Fibroblast of skin of right biceps (primary cell): ENCODE measurements at places on chromosomes 6 and 20.

DNA sequence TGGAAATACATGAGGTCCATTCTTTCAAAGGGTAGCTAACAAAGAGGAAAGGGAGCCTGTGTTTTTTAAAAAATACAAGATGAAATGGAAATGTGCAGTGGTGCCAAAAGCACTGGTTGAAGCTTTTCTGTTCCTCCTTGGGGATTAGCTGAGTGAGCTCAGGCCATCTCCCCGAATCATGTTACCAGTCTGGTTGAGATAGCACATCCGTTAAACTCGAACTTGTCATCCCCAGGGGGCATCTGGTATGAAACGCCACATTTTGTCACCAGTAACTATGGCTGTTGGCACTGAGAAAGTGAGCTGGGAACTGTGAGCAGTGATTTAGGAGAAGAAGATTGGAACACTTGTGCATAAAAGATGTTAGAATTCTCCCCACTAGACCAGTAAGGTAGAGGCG, 196.2 kb downstream of the SAMD5 start:
- no peak for DNase-seq

DNA sequence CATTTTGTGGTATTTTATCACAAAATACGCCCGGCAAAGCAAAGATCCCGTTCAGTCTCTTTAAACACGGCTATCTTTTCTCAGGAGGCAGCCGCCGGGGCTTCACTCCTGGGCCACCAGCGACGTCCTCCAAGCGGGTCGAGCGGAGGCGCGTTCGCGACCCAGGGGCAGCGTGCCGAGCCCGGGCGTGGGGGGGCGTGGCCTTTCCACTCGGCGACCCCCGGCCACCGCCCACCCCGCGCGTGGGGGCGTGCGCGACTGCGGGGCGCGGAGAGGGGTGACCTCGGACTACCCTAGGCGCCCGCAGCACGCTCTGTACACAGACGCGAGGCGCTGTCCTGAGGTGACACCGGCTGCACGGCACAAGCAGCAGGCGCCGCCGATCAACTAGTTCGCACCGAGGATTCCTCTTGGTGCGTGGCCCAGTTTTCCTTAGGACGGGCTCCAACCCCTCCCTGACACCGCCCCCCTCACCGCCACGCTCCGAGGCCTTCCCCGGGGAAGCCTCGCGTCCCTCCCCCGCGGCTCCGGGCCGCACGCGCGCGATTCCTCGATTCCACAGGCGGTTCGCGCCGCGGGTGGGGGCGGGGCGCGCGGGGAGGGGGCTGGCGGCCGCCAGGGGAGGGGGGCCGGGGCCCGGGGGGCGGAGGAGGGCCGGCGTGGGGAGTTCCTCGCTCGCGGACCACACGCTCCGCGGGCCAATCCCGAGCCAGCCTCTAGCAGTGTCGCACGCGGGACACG, 1.1 kb upstream of the JARID2 start:
- peak; percentile 77 for DNase-seq

DNA sequence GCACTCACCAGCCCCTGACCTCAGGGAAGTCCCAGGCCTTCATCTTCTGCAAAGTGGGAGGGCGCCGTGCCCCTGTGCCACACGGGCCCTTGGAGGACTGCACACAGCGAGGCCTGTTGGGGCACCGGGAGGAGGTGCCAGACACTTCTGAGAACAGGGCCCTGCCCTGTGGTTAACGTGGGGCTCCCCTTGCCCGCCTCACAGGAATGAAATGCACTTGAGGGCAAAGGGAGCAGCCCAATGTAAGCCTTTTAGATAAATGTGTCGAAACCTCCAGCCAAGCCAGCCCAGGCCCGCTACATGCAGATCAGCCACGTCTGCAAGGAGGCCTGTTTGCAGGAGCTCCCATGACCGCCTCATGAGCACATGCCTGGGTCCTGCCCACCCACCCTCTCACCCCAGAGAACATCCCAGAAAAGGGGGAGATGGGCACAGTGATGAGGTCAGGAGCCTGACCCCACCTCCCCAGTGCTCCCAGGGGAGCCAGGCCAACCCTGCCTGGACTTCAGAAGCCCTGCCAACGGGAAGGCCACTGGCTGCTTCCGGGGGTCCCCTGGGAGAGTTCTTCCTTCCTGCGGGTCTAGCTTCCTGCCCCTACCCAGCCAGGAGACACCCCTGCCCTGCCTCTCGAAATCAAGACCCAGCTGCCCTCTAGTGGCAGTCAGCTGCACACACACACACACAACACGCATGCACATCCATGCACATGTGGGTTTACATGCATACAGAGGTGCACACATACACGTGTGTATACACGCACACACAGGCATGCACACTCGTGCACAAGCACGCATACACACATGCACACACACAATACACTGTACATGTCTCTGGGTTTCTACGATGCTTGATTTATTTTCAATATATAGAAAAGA, 178.7 kb downstream of the TAF4 start:
- DNase-seq, result peak; percentile 50

DNA sequence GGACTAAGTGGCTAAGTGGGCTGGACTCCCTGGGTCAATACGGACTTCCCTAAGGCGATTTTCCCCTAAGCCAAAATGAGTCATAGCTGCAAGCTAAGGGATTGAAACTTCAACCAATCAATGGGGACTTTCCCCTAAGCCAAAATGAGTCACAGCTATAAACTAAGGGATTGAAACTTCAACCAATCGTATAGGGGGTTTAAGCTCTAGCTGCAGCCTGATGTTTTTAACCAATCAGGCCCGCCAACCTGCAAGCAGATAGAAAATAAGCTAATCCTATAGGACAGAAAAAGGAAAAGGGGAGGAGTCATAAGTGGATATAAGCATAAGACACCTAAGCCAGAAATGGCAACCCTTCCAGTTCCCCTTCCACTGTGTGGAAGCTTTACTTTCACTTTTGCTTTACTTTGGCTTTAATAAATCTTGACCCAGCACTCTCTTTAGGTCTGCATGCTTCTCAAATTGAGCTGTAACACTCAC, 655.0 kb upstream of the HS3ST5 start:
- no peak for DNase-seq

DNA sequence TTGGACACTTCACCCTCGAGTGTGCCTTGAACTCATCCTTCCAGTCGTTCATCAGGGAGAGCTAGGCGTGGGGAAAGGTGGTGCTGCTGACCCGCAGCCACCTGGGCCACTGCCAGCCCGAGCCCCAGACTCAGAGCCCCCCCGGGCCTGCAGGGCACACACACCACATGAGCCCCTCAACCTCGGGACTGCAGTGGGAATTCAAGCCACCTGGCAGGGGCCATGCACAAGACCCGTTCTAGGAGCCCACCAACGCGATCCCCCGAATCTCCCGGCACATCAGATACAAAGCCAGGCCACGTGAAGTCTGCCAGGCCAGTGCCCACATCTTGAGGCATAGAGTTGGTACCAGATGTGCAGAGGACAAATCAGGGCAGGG, 2.8 kb downstream of the ZNF512B start:
- DNase-seq, result no peak

- DNase-seq, result no peak
These were observed 72.2 kb downstream of the SENP6 start for GRCh38 chr6:75673884-75674283.

- DNase-seq, result no peak
These were observed 3.6 kb downstream of the BTBD3 start for GRCh38 chr20:11921321-11921720.

DNA sequence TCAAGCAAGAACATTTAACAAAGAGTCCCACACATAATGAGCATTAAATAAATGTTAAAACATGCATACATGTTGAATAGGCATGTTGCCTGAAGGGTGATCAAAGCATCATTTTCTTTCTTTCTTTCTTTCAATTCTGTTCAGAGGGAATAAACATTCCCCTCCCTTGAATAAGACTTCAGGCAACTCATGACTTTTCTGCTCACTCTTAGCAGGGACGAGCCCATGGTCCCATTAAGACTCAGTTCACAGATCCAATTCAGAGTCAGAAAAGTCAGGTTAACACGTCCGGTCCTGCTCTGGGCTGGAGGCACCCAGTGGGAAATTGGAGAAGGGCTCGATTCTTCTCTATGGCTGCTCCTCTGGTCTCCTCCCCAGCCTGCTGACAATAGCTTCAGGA, 181.7 kb downstream of the ZNF217 start:
- no peak for DNase-seq

DNA sequence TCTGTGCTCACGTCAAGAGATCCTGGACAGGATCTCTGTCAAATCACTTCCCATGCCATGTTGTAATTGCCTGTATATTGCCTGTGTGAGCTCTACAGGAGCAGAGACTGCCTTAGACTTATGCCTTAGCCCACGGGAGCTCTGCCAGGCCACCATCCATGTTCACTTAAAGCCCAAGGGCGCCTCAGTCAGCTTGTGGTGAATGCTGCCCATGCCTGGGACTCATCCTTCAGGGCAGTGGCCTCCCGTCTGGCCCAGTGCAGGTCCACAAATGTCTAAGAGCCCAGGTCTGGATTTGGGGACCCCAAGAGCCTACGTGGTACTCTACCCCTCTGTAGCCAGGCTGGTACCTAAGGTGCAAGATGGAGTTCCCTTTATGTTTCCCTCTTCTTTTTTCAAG, 22.4 kb upstream of the BPIFA2 start:
- no peak for DNase-seq

- DNase-seq, result no peak
These were observed 6.2 kb upstream of the KCNQ2 start for GRCh38 chr20:63478346-63479302.

- no peak for DNase-seq
These were observed 111.9 kb downstream of the ARMC2 start for GRCh38 chr6:108959972-108960582.

GRCh38 chr20:46897328-46897880, 2.8 kb downstream of the EYA2 start:
- DNase-seq, result no peak

- DNase-seq, result peak; percentile 8
These were observed 718.7 kb upstream of the ADGRB3 start for GRCh38 chr6:67916399-67916798.

DNA sequence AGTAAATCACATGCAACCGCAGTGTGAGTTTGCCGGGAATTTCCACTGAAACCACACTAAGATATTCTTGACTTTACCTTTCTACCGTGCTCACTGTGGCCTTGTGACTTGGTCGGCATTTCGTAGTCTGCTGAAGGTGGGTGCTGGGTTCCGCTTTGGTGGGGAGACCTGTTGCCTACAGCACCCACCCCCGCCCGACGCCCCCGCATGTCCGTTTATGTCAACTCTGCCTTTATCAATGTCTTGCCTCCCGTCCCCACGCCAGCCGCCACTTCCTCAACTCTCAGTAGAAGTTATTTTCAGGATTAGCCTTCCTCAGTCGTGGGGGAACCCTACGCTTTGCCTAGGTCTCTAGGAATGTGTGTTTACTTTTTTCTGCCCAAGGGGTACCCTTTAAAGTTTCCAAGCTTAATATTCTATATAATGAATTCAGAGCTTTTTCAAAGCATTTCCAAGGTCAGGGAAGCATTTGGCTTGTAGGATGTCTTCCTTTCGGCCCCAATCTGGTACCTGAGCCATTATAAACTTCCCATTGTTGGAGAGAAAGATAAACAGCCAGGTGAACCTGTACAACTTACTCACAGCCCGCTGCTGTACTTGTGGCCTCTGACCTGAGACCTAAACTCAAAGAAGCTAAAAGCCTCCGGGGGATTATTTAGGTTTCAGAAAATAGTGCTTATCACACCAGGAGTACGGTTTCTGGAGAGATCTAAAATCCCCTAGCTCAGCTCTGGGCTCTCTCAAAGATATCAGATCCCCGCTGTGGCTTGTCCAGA, 54.2 kb downstream of the TBC1D7 start:
- no peak for DNase-seq

DNA sequence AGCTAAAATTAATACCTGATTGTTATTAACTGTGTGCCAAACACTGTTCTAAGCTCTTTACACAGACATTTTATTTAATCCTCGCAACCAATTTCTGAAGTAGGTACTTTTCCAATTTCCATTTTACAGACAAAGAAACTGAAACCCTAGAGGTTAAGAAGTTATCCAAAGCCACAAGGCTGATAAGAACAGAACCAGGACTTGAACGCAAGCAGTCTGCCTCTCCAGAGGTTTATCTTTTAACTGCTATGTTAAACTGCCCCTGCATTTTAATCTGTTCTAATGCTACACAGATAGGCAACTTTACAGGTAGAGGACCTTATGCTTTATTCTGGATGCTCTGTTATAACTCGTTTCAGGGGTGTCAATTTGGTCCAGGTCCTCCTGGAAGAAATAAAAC, 118.2 kb downstream of the SLC16A10 start:
- no peak for DNase-seq

GRCh38 chr6:37442416-37443215, 9.6 kb downstream of the CMTR1 start:
- DNase-seq, result no peak

- DNase-seq, result peak; percentile 80
These were observed 675.9 kb upstream of the CITED2 start for GRCh38 chr6:140050101-140050995.

- peak; percentile 81 for DNase-seq
These were observed 1228.2 kb upstream of the CITED2 start for GRCh38 chr6:140602431-140603248.

DNA sequence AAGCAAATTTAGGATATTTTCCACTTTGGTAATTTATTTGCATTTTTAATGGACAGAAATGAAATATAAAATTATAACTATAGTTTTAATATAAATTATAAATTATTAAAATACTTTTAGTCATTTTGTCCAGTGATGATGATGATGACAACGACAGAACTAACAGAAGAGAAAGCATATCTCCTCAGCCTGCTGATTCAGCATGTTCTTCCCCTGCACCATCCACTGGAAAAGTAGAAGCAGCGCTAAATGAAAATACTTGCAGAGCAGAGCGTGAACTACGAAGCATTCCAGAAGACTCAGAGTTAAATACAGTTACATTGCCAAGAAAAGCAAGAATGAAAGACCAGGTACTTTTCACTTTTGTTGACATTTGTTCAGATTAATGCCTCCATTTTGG, 64.9 kb downstream of the SENP6 start:
- no peak for DNase-seq

- DNase-seq, result no peak
These were observed 104.6 kb upstream of the CENPW start for GRCh38 chr6:126235363-126235762.

GRCh38 chr20:62555642-62556420, 80.0 kb upstream of the GATA5 start:
- DNase-seq, result no peak

GRCh38 chr20:37880726-37881591, 22.0 kb upstream of the VSTM2L start:
- no peak for DNase-seq

- DNase-seq, result peak; percentile 73
These were observed 19.1 kb upstream of the PRDM1 start for GRCh38 chr6:106066989-106067388.

GRCh38 chr6:170186006-170186935, 104.6 kb downstream of the DLL1 start:
- no peak for DNase-seq

DNA sequence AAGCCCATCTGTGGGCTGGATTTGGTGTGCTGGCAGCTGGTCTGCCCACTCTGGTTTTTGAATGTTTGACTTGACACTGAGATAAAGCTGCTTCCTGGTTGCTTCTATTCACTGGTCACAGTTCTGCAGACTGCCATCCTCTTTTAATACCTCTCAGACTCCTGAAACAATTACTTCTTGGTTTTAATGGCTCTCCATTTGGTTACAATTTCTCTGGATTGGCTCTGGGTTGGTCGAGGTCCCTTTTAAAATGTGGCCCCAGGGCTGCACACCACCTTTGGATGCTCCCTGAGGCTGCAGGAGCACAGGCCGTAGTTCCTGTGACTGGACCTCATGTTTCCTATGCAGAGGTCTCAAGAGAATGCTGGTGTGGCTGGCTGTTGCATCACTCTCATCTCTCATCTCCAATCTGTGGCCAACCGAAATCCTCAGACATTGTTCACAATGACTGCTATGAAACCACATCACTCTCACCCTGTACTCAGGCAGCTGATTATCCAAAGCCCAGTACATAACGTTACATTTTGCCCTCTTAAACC, 98.5 kb downstream of the INSM1 start:
- peak; percentile 80 for DNase-seq

GRCh38 chr6:84019842-84020211, 13.7 kb upstream of the MRAP2 start:
- DNase-seq, result no peak
